ENCODE measurements at places on chromosomes 3 and 15.

GRCh38 chr3:58804914-58805313, 138.3 kb upstream of the FAM3D start:
- DNase-seq: no peak

DNA sequence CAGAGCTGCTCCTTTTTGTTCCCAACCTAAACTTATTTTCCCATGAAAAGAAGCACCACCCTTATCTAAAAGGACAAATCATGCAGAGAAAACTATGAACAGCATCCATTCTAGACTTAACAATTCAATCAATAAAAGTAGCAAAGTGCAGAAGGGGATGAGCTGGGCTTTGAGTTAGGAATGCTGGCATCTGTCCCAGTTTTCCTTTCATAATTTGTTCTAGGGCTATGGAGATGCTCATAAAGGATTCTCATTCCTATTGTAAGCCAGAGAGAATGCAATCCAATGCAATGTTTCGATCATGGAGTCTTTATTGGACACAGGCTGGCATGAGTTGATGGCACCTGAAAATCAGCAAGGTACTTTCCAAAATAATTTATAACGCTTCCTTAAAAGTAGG, 330.6 kb downstream of the VPS13C start:
- no peak for DNase-seq

DNA sequence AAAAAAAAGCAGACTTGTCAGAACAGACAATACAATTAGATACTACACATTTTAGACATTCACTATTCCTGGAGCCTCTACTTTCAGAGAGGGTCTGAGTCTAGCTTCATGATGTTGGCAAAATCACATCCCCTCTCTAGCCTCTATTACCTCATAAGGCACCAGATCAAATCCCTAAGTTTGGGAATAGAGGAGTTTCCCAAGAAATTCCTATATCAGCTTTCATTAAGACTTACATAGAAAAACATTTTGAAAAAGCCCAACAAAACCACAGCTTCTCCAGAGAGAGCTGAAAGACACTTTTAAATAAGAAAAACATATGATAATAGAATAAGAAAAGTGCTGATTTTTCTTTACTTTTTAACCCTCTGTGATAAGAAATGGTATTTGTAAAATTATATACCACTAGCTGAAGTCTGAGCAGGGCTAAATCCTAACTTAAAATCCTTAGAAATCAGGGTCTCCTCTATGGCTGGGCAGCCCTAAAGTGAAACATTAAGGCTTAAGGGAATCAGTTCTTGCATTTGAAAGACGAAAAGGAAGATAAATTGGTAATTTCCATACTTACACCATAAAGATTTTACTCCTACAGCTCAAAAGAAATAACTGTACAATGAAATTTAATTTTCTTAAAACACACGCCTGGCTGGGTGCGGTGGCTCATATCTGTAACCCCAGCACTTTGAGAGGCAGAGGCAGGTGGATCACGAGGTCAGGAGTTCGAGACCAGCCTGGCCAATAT, 4.3 kb downstream of the TBC1D2B start:
- no peak for DNase-seq

- DNase-seq: no peak
Observed at GRCh38 chr3:176584413-176585176, 612.7 kb downstream of the TBL1XR1 start.

GRCh38 chr15:73899197-73900094, 26.1 kb downstream of the TBC1D21 start:
- peak; percentile 69 for DNase-seq

DNA sequence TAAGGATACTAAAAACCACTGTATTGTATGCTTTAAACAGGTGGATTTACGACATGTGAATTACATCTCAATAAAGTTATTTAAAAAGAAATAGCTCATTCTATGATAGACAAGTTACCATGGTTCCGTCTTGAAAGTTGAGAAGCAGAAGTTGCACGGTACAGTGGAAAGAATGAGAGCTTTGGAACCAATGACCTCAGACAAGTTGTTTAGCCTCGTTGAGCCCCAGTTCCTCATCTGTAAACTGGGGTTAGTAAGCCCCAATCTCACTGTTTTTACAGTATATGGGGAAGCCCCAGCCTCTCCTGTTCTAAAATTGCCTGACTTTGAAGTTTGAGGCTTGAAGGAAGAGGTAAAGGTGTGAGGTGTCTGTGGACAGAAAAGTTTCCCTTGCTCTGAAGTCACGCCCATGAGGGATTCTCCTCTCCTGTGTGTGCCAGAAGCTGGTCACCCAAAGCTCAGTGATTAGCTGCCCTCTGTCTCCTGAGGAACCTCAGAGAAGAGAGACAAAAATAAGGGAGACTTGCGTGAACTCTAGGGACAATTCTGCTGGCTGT, 10.0 kb downstream of the CRYGS start:
- DNase-seq: no peak

DNA sequence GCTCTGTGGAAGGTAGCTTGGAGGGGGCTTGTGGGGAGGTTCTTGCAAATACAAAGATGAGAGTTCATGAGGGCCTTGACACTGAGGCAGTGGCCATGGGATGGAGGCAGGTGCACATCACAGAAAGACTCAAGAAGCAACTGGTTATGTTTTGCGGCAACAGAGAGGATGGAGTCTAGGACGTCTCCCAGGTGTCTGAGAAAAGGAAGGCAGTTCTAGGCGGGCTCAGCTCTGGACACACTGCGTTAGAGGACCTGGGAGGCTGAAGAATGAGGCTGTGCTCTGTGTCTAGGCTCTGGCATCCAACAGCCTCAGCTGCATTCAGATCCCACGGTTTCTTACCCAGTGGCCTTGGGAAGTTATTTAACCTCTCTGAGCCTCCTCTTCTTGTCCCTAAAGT, 23.5 kb downstream of the NOX5 start:
- no peak for DNase-seq

DNA sequence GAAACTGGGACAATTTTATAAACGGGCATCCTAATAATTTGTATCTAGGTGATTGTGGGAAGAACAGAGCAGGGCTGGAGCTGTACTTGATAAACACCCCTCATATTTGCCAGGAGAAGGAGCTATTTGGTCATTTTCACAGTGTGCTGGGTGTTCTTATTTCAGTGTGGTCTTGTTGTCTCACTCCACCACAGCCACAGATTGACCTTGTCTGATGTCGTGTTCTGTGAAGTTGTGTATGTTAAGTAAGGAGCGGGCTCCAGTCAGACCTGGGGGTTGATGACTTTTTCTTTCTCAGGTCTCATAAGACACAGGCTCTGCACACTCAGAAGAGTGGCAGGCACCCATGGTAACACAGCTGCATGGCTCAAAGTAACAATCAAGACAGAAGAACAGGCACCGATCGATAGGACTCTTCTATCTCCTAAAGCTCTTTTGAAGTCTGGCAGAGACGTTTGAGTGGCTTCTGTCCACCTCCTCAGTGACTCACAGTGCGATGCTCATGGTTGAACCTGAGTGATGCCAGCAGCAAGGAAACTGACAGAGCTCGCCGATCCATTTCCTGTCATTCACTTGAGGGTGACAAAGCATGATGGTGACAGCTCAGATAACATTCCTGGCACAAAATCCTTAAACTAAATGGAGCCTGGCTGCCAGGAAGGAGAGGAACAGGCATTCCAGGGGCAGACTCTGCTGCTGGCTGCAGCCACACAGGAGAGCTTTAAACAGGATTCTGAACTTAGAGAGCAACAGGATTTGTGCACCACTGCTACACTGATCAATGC, 20.8 kb downstream of the DPH3 start:
- DNase-seq: peak; percentile 58

All from RPMI7951 (cell line).